Stimulated activated CD8-positive, alpha-beta memory T cell treated with anti-CD3 and anti-CD28 coated beads, Interleukin-4, amount 100 ng/mL, for 48 hours (primary cell): ENCODE measurements at places on chromosomes 1 and 21.

GRCh38 chr1:170596701-170597100, 64.7 kb downstream of the GORAB start:
- no peak for DNase-seq

DNA sequence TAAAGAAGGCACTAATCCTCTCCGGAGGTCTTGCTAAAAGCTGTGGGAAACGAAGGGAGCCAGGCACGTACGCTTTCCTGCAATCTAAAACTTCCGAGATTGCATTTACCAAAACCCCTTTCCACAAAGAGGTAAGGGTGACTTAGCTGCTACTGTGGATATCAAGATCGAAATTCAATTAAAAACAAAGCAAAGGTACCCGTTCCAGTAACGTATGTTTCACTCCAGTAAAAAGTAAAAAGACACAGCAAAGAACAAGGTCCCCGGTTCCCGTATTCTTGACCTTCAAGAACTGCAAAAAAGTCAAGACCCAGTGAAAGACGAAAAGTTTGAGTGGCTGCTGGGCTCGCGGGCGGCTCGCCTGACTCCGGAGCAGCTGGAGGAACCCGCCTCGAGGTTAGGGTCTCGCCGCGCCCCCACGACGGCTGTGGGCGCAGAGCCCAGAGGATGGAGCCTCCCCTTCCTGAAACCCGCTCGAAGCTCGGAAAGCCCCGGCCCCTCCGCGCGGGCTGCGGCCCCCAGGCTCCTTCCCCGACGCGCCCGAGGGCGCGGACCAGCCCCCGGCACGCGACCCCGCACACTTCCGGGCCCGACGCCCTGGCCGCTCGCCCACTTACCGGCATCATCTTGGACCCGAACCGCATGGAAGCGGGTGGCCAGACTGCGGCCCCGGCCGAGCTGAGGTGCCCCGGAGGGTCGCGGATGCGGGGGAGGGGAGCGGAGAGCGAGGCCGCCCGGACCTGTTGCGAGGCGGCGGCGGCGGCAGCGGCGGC, 524 bp downstream of the TP53BP2 start:
- peak; percentile 61 for DNase-seq

DNA sequence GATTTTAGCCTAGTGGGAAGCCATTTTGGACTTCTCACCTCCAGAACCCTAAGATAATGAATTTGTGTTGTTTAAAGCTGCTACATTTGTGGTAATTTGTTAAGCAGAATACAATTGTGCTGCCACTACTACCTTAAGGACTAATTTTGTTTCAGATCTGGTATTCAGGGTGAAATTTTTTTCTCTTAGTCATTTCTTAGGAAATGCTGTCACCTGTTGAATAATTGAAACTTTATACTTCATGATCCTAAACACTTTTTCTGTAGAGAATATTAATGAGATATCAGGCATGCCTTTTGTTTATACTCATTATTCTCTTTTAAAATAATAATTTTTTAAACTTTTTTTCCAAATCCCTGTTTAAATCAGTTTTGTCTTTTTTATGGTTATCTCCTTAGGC, 246.8 kb downstream of the TGFB2 start:
- no peak for DNase-seq

DNA sequence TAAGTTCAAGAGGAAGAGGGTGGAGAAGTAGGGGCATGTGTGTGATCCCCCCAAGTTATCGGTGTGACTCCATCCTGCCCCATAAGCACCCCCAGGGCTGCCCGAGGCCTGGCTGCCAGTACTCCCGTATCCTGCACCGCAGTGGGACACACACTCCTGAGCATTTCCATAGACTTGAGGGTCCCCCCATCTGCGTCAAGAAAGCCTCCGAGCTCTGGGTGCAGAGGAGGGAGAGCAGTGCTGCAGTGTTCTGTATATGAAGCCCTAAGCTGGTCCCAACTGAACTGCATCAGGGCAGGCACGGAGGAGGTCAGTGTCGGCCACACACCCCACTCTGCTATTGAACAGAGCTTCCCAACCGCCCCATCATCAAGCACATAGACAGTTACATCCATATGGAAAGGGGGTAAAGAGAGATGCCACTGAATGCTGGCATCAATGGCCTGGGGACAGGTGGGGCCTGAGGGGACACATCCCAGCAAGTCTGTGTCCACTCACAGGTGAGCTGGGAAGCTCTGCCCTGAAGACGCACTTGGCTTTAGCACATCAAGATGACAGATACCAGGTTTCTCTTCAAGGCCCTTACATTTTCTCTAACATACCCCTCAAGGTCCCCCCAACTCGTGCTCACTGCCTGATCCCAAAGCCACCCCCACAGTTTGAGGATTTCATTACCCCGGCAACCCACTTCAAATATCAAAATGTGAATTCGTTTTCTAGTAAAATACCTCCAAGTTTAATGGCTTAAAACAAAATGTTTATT, 64.3 kb downstream of the EVA1C start:
- no peak for DNase-seq

GRCh38 chr1:156618853-156619581, at the start of gene HAPLN2:
HAPLN2 (plus strand) TSS chr1:156619415; CDS start chr1:156623491, 4,076 bp downstream.
- peak; percentile 44 for DNase-seq

GRCh38 chr1:204087893-204088528, 15.1 kb downstream of the SOX13 start:
- DNase-seq = no peak

DNA sequence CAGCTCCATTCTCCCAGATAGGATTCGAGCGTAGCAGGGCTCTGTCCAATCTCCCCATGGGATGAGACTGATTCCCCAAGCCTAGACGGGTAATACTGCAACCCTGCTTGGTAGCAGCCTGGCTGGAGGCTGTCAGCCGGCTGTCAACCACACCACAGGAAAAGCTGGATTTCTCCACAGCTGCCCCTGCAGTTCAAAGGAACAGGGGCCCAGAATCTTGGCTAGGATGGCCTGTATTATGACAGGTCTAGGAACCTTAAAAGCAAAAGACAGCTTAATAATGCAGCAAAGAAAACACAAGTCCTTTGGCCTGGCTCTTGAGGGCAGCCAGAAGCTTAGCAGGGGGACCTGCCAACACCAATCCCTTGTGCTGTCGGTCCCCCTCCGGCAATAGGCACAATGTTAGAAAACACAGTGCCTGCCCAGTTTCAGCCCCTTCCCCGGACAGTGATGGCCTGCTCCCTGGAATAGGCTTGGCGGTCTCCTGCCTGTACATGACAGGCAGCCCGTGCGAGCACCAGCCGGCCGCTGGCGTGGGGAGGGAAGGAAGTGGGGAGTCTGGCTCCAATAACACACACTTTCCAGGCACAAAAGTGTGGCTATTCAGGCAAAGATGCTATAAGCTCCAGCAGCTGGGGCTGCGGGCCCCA, 90.5 kb downstream of the TRABD2B start:
- no peak for DNase-seq

- no peak for DNase-seq
Measured at GRCh38 chr1:39048745-39049370, 22.7 kb downstream of the NDUFS5 start.

- no peak for DNase-seq
Measured at GRCh38 chr1:117686907-117687306, 81.1 kb downstream of the TENT5C start.

DNA sequence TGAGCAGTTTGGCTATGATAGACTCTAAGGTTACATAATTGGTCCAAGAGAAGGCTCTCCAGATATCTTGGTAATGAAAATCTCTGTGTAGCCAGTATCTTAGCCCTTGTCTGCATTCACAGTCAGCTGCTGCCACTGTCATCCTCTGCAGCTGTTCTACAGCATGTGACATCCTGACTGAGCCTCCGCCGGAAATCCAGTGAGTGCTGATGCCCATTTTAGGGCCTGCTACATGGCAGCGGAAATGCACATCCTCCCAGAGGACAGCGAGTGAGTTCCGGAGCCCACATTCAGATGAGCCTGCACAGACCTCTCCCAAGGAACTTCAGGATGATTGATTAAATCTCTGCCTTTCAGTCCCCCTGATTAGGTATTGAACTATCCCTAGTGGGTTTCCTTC, 237.1 kb downstream of the HHIPL2 start:
- no peak for DNase-seq

DNA sequence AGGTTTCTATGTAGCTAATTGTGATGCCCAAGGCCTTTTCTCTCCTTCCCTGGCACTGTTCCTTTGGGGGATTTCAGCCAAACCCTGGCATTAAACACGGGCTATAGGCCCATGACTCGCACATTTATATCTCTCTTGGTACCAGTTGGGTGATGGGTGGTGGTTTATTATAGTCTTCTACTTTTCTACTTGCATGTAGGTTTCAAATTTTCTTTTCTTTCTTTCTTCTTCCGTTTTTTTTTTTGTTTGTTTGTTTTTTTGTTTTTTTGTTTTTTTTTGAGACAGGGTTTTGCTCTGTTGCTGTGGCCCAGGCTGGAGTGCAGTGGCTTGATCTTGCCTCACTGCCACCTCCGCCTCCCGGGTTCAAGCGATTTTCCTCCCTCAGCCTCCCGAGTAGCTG, 1.1 kb downstream of the IL10RB start:
- DNase-seq = no peak

DNA sequence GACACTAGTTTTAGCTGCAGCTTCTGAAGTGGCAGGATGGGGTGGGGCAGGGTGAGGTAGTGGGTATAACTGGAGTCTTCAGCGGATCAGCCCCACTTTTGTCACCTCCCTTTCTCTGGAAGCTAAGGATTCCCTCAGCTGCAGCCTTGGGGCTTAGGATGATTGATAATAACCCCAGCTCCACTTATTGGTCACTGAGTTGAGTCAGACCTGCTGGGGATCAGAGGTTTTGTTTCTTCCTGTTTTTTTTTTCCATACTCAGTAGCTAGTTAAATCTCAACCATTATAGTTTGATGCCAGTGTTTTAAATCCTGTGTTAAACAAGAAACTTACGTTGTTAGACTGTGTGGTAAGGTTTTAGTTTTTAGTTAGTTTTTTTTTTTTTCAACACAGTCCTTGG, 57.2 kb downstream of the LAMC1 start:
- no peak for DNase-seq

GRCh38 chr1:17877896-17878295, 122.8 kb downstream of the ACTL8 start:
- DNase-seq = no peak

GRCh38 chr1:205534444-205534985, 30.0 kb downstream of the CDK18 start:
- DNase-seq = no peak

DNA sequence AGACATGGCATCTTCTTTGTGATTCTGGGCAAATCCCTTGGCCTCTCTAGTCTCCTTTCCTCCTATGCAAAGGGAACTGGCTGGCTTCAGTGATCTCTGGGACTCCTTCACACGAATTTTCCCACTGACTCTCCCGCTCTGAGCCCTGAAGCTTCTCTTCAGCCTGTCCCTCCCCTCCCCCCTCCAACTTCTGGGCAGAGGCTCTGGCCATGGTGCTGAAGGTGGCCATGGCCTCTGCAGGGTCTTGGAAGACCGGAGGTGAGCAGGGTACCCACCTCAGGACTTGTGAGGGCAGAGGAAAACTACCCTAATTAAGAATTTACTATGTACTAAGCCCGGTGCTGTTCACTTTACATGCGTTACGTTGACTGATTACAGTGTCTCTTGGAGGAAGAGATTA, 29.4 kb upstream of the POU3F1 start:
- no peak for DNase-seq

GRCh38 chr1:22556391-22557104, 6.7 kb upstream of the EPHA8 start:
- DNase-seq = no peak
